Midbrain (tissue), 1 donor: ENCODE measurements at places on chromosomes 5 and 9.

DNA sequence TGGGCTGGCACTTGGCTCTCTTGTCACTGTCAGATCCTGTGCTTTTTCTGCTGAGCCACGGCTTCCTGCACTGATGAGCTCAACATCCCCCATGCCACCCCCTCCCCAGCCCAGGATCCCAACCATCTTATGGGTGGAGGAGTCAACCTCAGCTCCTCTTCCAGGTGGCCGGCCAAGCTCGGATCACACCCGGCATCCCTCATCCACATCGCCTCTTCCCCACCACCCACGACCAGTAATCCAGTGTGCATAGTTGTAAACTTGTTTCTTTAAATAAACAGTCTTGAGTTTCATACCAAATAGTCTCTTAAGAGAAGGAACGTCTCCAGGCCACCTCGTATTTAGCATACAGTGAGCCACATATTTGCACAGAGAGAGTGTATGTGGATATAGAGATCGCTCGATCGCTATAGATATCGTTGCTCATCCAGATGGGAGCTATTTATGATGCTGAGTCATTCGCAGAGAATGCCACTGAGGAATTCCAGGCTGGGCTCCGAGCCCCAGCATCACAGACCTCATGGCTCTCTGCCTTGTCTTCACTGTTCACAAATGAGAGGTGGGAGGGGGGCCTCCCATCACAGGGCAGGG, 61.8 kb upstream of the CPLX2 start:
- no peak for DNase-seq

DNA sequence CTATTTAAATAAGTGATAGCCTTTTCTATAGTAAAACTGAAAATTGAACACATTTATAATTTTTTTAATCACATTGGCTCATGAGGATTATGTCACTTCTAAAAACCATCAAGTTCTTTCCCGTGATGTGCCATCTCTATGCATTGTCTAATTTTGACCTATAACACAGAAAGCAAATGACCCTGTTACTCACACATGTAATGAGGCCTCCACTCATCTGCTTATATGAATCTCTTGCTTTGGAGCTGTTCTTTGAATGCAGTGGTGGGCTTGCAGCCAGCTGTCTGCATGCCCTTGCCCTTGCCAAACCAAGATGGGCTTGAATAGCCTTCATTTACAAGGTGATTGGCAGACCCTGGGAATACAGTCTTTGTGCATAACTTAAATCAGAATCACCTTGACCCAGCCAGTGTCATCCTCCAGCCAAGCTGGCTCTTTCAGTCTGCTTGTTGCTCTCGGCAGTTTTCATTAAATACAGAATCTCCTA, 163.2 kb downstream of the TRIO start:
- DNase-seq = no peak

- no peak for DNase-seq
Measured at GRCh38 chr5:2240118-2240904, 357.6 kb upstream of the IRX4 start.

DNA sequence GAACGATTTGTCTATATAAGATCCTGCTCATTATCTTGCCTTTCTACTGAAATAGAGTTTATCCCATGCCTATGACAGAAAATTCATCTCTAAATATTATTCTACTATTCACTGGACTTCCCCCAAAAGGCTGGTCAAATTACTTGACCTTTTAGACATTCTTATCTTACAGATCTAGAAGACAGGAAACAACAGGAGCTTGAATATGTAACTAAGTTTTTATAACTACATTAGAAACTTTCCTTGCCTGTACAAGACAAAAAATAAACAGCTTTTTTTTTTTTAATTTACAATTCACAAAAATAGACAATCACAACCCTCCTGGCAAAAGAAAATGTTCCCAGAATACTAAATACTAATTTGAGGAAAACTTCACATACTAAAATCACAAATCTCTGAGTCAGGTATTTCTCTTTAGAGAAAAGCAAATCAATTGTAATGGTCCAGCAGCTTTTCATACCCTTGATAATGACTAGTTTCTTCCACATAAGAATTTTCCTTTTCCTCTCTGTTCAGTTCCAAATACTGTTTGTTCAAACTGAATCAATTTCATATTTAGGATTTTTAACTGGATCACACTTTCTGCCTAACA, 68.6 kb downstream of the MLLT3 start:
- DNase-seq = no peak

DNA sequence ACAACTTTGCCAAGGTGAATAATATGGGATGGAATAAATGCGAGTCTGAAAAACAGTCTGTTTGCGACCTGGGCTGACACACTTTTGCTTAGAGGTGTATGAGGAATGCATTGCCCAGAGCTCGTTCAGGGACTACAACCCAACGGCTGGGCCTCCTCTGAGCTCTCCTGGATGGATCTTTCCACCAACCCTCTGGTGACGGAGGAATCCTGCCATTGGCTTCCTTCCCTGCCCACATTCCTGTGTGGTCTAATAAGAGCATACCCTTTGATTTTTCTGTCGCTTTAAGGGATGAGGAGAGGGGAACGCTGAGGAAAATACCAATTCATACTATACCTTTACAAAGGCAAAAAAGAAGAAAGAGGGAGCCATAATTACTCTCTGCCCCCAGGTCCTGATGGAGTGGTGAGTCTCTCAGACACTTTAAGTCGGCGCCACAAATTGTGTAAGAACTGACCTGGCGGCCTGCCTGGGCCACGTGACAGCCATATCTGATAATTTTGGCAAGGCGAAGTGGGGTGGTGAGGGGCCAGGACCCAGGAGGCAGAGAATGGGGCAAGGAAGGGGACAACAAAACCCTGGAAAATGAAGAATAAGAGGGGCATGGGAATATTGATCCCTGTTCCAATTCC, 265.2 kb upstream of the MSX2 start:
- DNase-seq = no peak

DNA sequence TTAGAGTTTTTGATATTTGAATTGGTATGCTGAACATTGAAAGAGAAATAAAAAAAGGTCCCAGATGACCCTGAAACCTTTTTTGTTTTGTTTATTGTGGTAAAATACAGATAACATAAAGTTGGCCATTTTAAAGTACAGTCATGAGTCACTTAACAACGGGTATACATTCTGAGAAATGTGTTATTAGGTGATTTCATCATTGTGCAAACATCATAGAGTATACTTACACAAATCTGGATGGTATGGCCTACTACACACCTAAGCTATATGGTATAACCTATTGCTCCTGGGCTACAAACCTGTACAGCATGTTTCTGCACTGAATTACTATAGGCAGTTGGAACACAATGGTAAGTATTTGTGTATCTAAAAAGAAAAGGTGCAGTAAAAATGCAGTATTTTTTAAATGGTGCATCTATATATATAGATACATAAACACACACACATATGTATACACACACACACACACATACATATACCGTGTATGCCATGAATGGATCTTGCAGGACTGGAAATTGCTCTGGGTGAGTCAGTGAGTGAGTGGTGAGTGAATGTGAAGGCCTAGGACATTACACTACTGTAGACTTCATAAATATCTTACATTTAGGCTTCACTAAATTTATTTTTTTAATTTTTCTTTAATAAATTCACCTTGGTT, 31.0 kb downstream of the TTC1 start:
- DNase-seq = no peak

DNA sequence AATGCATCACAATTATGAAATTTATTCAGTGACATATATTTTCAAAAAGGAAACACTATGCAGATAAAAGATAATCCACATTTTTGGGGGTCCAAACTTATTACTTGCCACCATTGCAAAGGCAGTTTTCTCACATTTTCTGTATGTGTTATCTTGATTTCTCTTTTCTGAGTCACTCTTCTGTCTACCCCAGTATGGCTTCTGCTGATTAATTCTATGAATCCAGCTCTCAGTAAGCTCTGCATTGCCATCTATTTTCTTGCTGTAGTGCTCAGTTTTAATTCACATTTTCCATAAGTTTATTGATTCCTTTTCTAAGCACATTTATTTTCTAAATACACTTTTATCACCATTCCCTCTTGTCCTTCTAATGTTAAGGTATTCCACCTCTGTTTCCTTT, 1.7 kb downstream of the IFNA10 start:
- no peak for DNase-seq

- DNase-seq = no peak
Measured at GRCh38 chr5:107736638-107737037, 65.9 kb upstream of the EFNA5 start.

GRCh38 chr9:13993632-13994185, 320.2 kb downstream of the NFIB start:
- DNase-seq = no peak

DNA sequence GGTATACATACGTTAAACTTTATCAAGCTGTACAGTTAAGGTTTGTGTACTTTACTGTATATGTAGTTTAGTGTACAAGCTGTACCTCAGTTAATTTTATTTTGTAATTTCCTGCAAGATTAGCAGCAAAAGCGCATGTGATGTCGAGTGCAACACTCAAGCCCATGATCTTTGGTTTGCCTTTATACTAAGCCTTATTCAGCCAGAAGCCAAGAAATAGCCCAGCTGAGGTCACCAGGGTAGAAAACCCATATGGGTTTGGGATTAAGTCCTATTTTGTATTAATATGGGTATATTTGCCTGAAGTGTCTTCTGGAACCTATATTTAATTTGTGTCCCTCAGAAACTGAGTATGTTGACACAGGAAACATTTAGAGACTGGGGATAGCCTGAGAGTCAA, 59.3 kb downstream of the ZFAND5 start:
- no peak for DNase-seq

DNA sequence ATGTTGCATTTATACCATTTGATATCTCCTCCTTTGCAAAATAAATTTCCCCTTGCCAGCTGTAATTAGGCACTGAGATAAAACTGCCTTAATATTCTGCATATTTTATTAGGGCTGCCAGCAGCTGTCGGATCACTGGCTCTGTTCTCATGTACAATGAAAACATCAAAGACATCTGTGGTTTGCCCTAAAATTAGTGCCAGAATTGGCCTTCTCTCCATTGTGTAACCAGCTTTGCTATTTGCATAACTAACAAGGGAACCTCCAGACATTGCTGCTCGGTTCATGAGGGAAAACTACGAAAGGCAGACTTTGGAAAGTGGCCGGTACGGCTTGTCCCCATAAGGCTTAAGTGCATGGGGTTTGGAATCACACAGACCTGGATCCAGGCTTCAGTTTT, 45.5 kb upstream of the KIF2A start:
- DNase-seq = peak; percentile 60

DNA sequence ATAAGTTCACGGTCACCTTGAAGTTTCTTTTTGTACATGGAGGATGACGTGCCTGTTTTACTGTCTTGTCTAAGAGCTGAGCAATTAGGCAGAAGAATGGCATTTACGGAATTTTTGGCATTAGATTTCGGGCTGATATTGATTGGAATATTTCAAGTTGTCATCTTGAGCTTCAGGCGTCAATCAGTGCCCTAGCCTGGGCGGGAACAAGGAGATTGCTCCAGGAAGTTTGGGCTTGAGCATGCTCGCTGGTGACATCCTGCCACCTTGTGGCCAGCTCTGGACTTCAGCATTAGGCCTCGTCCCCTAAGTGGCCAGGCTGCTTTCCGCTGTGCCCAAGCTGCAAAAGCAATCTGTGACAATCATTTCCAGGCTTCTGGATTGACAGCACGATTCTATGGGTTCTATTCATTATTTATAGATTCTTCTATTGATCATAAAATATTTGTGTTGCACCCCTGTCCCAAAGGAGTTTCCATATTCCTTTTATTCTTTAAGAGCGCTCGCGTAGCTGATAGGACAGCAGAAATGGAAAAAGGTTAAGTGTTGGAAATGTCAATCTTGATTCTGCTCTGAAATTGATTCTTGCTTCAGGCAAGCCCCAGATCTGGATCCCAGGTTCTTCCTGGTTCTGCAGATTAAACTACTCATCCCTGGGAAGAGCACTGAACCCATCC, 79.3 kb downstream of the SLC28A3 start:
- DNase-seq = peak; percentile 86

DNA sequence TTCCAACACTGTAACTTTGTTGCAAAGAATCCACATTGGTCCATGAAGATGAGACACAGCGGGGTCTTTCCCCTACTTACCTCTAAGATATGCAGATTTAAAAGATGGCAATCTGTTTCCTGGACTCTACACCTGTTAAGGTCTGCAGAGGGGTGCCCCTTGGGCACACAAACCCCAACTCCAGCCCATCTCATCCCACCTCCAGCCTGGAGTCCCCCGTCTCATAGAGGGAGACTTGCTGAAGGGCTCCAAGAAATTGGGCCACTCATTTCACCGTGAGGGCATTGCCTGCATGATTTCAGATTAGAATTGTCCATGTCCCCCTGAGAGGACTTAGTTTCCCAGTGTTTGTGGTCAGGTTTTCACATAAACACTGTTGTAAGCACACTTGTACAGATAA, 365.7 kb downstream of the IRX2 start:
- no peak for DNase-seq

- DNase-seq = no peak
Measured at GRCh38 chr5:72093217-72093616, 14.1 kb upstream of the MAP1B start.

- no peak for DNase-seq
Measured at GRCh38 chr5:89401012-89401411, 518.0 kb upstream of the MEF2C start.

- DNase-seq = no peak
Measured at GRCh38 chr5:67807439-67807888, 408.1 kb upstream of the PIK3R1 start.
